ENCODE measurements at places on chromosomes 5 and 9.

DNA sequence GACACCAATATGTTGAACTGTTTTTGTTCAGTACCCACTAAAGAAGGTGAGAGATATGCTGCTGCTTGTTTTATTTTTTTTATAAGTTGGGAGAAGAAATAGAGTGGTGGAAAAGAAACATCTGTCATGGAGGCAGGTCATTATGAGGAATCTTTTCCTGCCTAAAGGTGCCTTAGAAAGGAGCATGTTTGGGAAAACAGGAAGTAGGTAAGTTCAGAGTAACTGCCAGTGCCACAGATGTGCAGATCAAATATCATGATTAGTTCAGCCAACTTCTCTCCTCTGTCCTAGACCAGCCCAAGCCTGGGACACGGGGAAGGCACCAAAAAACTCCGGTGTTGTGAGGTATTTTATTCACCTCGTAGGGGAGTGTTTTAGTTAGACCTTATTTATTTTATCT lies 144.2 kb downstream of the MAN2A1 start:
- DNase-seq = no peak

- DNase-seq = no peak
These were observed 49.3 kb downstream of the CTNND2 start for GRCh38 chr5:11854936-11855335.

DNA sequence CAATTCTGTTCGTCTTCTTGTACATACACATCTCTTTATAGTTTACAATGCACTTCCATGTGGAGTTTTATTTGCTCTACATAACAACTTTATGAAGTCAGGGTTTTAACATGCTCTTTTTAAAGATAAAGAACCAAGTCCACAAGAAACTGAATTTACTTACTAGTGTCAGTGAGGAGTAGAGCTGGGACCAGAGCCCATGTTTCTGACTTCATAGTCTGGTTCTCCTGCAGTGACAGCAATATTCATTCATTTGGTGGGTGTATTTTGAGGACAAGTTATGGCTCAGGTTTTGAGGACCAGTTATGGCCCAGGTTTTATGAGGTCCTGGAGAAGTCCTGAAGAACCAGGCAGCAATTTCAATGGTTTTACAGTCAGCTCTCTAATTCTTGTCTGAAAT lies 481.9 kb upstream of the TNC start:
- DNase-seq = no peak

DNA sequence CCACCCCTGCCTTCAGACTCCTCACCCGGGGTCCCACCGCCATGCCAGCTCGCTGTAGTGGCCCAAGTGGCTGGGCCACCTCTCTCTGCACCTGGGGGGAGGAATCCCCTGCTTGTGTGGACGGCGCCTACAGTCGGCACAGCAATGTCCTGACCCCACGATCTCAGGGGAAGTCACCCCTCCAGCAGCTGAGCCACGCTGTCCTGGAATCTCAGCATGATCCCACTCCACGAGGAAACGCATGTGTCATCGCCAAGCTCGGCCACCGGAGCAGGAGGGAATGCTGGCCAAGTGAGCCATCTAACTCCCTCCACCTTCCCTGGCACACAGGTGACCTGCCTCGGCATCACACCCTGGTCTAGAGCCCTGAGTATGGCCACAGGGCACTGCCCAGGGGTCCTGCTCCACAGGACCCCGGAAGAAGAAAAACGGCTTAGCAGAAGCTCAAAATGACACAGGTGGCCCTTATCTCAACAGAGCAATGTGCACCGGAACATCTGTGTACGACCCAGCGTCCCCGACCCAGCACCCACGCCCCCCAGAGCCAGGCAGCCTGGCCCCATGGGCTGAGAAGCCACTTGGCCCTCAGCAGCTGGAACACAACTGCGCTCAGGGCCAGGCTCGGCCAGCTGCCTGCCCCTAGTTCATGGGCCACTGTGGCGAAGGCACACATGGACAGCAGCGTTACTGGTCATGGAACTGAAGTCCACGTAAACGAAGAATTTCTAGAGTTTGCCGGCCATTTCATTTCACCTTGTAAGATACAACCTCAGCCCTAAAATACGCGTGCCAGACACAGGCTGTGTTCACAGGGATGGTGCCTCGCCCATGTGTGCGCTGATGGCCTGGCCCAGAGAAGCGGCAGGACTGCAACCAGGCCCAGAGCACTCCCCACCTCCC lies 23.4 kb upstream of the CAMSAP1 start:
- DNase-seq = no peak

GRCh38 chr5:74372502-74373064 lies 267.9 kb downstream of the ENC1 start:
- no peak for DNase-seq

DNA sequence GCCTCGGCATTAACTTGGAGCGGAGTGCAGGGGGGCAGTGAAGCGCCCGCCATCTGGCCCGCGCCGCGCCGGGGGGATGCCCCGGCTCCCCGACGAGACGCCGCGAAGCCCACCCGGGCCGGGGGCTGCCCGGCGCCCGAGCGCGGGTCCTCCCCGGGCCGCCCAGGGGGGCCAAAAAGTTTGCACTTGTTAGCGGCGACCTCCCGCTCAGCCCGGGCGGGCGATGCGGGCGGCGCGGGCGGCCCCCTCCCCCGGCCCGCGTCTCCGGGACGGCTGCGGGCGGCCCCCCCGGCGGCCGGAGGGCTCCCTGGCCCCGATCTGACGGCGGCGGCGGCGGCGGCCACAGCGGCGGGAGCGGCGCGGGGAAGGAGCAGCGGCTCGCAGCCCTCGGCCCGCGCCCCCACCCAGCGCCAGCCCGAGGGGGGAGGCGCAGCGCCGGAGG lies at the start of gene NTNG2:
TSS of gene NTNG2 (plus strand) at position 316 of the 442 bp plus-strand sequence. CDS start 4,774 bp downstream, outside the sequence.
- no peak for DNase-seq

- DNase-seq = no peak
These were observed 236.2 kb upstream of the NFIL3 start for GRCh38 chr9:91659529-91660495.

Data from NCI-H510A treated with DMSO at 0.1 percent for 48 hours (cell line).